Ovary (tissue), 10 donors: ENCODE measurements at places on chromosomes 2 and 18.

GRCh38 chr2:110941226-110941625 is 179.5 kb upstream of the BCL2L11 start:
- no peaks in the 10 kb centered on the region for H3K27me3 ChIP-seq
- H3K36me3 ChIP-seq: no peaks in the 10 kb centered on the region
- no peaks in the 10 kb centered on the region for H3K4me1 ChIP-seq
- H3K27ac ChIP-seq: no peak overlapping the region
- no peak for DNase-seq

DNA sequence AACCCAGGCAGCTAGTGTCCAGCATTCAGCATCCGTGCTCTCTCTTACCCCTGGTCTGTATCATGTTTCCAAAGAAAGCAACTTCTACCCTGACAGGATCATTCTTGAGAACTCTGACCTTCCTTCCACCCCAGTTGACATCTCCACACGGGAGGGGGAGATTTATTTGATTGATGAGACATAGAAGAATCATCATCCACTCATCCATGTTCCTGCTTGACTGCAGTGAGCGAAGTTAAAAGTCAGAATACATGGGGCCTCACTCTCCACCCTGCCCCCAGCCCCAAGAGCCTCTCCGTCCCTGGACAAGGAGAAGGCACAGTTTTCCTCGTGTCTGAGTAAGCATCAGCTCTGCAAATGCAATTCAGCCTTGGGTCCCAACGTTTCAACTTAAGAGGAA is 356.0 kb upstream of the TNP1 start:
- DNase-seq: no peak
- no peaks in the 10 kb centered on the region for H3K36me3 ChIP-seq
- no peak overlapping the region for H3K27ac ChIP-seq
- H3K27me3 ChIP-seq: no peaks in the 10 kb centered on the region

GRCh38 chr2:241965931-241966412 is 96.4 kb downstream of the RTP5 start:
- DNase-seq: peak; percentile 46
- H3K36me3 ChIP-seq: no peaks in the 10 kb centered on the region
- no peaks in the 10 kb centered on the region for H3K27me3 ChIP-seq
- no peak overlapping the region for H3K4me3 ChIP-seq

GRCh38 chr2:147366279-147366678 is 478.6 kb upstream of the ACVR2A start:
- no peak for DNase-seq
- no peak overlapping the region for H3K4me3 ChIP-seq
- no peaks in the 10 kb centered on the region for H3K27me3 ChIP-seq
- no peaks in the 10 kb centered on the region for H3K36me3 ChIP-seq
- peaks cover 2% of the 10 kb centered on the region for H3K4me1 ChIP-seq

- H3K4me3 ChIP-seq: no peak overlapping the region
- no peaks in the 10 kb centered on the region for H3K27me3 ChIP-seq
- H3K4me1 ChIP-seq: peaks cover 12% of the 10 kb centered on the region
- peak overlapping the region; percentile 57 for H3K27ac ChIP-seq
- no peak for DNase-seq
Observed at GRCh38 chr18:26826656-26827235, 38.8 kb downstream of the AQP4 start.

- H3K4me3 ChIP-seq: no peak overlapping the region
- H3K27ac ChIP-seq: no peak overlapping the region
- no peaks in the 10 kb centered on the region for H3K27me3 ChIP-seq
- no peaks in the 10 kb centered on the region for H3K4me1 ChIP-seq
- no peak for DNase-seq
Observed at GRCh38 chr2:150978053-150978452, 283.6 kb downstream of the RBM43 start.

GRCh38 chr18:23683671-23684070 is 5.6 kb upstream of the LAMA3 start:
- H3K36me3 ChIP-seq: no peaks in the 10 kb centered on the region
- no peaks in the 10 kb centered on the region for H3K27me3 ChIP-seq
- no peak for DNase-seq
- no peak overlapping the region for H3K4me3 ChIP-seq
- no peaks in the 10 kb centered on the region for H3K4me1 ChIP-seq

DNA sequence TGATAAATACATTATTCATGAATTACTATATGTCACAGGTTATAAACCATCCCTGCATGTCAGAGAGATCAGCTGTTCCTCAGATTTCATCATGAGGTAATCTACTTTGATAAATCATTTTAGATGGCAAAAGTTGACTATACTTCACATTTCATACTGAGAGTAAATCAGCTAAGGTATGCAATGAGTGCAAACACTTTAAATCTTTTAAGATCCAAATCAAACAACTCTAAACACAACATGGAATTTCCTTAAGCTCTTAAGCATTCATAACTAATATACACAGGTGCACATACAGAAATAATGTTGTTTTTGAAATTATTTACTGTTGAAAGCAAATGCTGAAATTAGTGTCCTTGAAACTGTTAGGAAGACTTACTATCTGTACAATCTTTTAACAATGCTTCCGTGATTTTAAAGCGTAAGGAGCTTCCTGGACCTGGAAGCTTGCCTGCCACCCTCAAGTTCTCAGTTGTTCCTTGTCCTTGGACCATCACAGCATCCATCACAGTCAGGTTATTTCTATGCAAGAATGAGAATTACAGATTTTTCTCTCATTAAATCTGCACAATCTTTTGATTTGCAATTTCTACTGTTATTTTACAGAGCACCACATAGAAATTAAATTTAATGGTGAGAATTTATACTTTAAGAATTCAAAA is 83.2 kb downstream of the ZAP70 start:
- no peak overlapping the region for H3K4me3 ChIP-seq
- H3K27ac ChIP-seq: no peak overlapping the region
- no peak for DNase-seq
- H3K27me3 ChIP-seq: no peaks in the 10 kb centered on the region
- no peaks in the 10 kb centered on the region for H3K36me3 ChIP-seq

DNA sequence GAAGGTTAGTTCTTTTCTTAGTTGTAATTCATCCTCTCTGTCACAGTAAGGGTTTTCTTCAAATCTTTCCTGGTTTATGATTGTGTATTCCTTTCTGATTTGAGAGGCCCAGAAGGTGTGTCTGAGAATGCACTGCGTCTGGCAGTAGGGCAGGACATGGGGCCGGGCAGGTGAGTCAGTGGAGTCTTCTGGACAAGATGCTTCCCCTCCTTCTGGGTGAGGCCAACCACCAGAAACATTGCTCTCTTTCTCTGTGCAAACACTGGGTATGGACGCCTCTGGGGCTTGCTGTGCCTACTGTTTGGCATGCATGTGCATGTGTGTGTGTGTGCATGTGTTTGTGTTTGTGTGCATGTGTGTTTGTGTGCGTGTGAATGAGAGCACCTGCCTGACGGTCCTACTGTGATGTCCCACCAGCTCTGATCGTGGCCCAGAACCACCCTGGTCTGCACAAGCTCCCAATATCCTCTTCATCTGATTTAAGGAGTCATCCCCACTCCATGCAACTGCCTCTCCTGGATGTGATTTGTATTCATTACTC is 93.2 kb upstream of the DLX2 start:
- H3K4me1 ChIP-seq: no peaks in the 10 kb centered on the region
- DNase-seq: no peak
- H3K36me3 ChIP-seq: no peaks in the 10 kb centered on the region
- H3K27ac ChIP-seq: no peak overlapping the region

GRCh38 chr2:83002706-83003105 is 1456.4 kb downstream of the SUCLG1 start:
- DNase-seq: no peak
- H3K27ac ChIP-seq: no peak overlapping the region
- H3K4me3 ChIP-seq: no peak overlapping the region
- no peaks in the 10 kb centered on the region for H3K4me1 ChIP-seq
- no peaks in the 10 kb centered on the region for H3K36me3 ChIP-seq

DNA sequence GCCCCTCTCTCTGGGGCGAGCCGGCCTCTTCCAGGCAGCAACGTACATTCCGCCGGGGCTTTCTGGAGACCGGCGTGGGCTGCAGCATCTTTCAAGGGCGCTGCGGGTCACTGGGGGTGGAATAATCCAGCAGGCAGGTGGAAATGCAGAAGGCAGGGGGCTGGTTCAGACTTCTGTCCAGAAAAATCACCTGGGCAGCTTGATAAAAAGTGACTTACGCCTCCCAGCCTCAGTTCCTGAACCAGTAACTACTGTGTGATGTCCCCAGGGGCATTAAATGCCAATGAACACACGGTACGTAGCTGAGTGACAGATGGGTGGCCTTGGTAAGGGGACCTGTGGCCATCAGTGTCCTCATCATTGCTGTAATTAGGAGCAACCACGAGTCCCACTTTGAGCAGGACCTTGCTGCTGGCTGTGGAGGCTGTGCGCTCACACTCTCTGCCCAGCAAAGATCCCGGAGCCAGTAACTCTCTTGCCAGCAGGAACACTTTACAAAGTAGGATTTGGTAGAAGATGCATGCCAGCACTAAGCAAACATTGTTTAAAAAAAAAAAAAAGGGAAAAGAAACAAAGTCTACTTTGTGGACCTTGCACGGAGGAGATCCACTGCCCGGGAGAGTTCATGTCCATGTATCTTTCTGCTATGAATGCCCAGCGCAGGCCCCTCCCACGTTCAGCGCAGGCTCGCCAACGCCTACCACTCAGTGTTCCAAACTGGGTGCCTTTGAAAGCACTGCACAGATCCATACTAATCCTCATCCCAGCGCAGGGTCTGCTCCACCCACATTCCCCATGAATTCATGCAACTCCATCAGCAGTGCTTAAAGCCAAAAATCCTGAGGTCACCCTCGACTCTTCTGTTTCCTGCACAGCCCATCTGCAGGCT is 177.3 kb downstream of the HDAC4 start:
- H3K4me1 ChIP-seq: peaks cover 41% of the 10 kb centered on the region
- no peak for DNase-seq
- no peak overlapping the region for H3K4me3 ChIP-seq
- no peaks in the 10 kb centered on the region for H3K27me3 ChIP-seq
- no peaks in the 10 kb centered on the region for H3K36me3 ChIP-seq

- H3K4me1 ChIP-seq: no peaks in the 10 kb centered on the region
- no peak overlapping the region for H3K4me3 ChIP-seq
- DNase-seq: no peak
- H3K27ac ChIP-seq: no peak overlapping the region
Observed at GRCh38 chr2:60391230-60391629, 162.2 kb downstream of the BCL11A start.

GRCh38 chr2:45128580-45128997 is 119.3 kb upstream of the SIX2 start:
- H3K27ac ChIP-seq: no peak overlapping the region
- no peak for DNase-seq
- no peaks in the 10 kb centered on the region for H3K36me3 ChIP-seq

GRCh38 chr2:15939556-15939853 is 845 bp upstream of the MYCN start:
- peak; percentile 83 for DNase-seq
- no peak overlapping the region for H3K27ac ChIP-seq
- H3K4me1 ChIP-seq: no peaks in the 10 kb centered on the region
- H3K27me3 ChIP-seq: no peaks in the 10 kb centered on the region

GRCh38 chr18:22921772-22922171 is 11.4 kb upstream of the RBBP8 start:
- H3K4me3 ChIP-seq: no peak overlapping the region
- no peak for DNase-seq
- H3K36me3 ChIP-seq: no peaks in the 10 kb centered on the region
- H3K27me3 ChIP-seq: no peaks in the 10 kb centered on the region
- H3K27ac ChIP-seq: no peak overlapping the region
- no peaks in the 10 kb centered on the region for H3K4me1 ChIP-seq

DNA sequence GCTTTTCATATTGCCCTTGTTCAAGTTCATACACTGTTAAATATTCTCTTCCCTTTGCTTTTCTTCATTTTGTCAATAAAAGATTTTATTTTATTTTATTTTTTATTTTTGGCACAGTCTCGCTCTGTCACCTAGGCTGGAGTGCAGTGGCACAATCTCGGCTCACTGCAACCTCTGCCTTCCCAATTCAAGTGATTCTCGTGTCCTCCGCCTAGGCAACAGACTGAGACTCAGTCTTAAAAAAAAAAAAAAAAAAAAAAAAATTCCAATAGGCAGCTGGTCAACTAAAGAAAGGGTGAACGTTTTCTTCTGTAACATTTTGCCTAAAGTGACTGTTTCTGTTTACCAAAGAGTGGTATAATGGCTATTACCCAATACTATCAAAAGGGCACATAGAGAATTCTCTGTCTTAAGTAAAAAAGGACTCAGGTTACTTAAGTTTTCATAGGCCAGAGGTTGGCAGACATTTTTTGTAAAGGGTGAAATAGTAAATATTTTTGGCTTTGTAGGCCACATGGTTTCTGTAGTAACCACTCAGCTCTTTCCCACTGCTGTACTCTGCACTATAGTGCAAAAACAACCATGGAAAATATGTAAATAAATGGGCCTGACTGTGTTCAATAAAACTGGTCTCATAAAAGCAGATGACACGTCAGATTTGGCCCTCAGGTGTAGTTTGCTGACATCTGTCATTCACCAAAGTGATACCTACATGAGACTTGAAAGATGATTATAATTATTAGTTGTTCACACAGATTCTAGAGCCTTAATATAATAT is 113.4 kb downstream of the MIB1 start:
- H3K27ac ChIP-seq: no peak overlapping the region
- no peaks in the 10 kb centered on the region for H3K4me1 ChIP-seq
- no peak for DNase-seq
- H3K27me3 ChIP-seq: no peaks in the 10 kb centered on the region
- no peaks in the 10 kb centered on the region for H3K36me3 ChIP-seq

DNA sequence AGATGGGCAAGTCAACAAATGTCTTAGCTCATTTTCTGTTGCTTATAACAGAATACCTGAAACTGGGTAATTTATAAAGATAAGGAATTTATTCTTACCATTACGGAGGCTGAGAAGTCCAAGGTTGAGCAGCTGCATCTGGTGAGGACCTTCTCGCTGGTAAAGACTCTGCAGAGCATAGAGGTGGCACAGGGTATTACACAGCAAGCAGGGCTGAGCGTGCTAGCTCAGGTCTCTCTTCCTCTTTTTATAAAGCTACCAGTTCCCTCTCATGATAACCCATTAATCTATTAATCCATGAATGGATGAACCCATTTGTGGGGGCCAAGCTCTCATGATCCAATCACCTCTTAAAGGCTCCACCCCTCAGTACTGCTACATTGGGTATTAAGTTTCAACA is 109.1 kb downstream of the CDK15 start:
- no peak overlapping the region for H3K4me3 ChIP-seq
- no peaks in the 10 kb centered on the region for H3K36me3 ChIP-seq
- peaks cover 2% of the 10 kb centered on the region for H3K4me1 ChIP-seq

GRCh38 chr2:48452108-48452507 is 77.8 kb upstream of the STON1 start:
- H3K4me1 ChIP-seq: peaks cover 3% of the 10 kb centered on the region
- H3K36me3 ChIP-seq: no peaks in the 10 kb centered on the region
- no peaks in the 10 kb centered on the region for H3K27me3 ChIP-seq
- H3K4me3 ChIP-seq: no peak overlapping the region

GRCh38 chr2:128358941-128359731 is 40.5 kb upstream of the HS6ST1 start:
- no peak overlapping the region for H3K4me3 ChIP-seq
- peak; percentile 20 for DNase-seq

- H3K27me3 ChIP-seq: no peaks in the 10 kb centered on the region
- no peak for DNase-seq
- no peak overlapping the region for H3K27ac ChIP-seq
- no peaks in the 10 kb centered on the region for H3K4me1 ChIP-seq
- no peak overlapping the region for H3K4me3 ChIP-seq
Observed at GRCh38 chr18:36349552-36349951, 52.0 kb downstream of the FHOD3 start.

- no peak overlapping the region for H3K27ac ChIP-seq
- H3K4me3 ChIP-seq: no peak overlapping the region
- no peaks in the 10 kb centered on the region for H3K36me3 ChIP-seq
- no peaks in the 10 kb centered on the region for H3K27me3 ChIP-seq
- no peaks in the 10 kb centered on the region for H3K4me1 ChIP-seq
Observed at GRCh38 chr2:69464575-69464974, 27.3 kb upstream of the NFU1 start.
